ENCODE measurements at places on chromosomes 6 and 20.

DNA sequence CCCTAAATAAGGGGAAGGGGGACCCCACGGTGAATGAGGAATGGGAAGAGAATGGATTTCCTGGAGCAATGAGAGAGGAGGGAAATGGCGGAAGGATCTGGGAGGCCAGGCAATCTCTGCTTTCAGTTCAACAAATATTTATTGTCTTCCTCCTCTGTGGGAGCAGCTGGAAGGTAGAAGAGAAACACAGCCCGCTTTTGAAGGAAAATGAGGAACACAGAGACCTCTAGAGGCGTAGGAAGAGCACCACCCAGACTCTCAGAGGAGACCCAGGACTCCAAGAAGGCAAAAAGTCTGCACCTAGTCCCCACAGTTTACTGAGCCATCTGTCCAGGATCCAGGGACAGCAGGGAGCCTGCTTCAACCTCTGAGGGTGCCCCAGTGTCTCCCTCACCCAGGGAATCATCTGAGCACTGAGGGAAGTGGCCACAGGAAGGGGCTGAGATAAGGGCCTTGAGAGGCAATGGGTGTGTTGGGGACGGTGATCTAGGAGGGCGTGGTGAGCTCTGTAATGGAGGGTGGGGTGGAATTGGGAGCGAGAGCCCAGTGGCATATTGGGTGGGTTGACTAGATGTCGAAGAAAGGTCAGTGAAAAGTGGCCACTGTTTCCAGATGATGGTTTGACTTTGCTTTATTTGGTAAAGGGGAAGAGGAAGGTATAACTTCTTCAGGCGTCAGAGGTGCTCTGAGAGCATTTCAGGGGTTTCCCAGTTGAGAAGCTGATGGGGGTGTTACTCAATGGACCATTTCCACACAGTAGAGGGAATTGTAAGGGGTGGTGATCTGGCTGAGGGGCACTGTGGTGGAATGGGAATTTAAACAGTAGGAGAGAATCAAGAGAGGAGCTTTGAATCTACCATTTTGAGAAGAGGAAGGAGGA, 610 bp downstream of the PSORS1C1 start:
- no peak for DNase-seq

- DNase-seq = no peak
Observed at GRCh38 chr6:157150076-157150475, 173.2 kb downstream of the TMEM242 start.

GRCh38 chr6:10633216-10633615, 61.2 kb downstream of the C6orf52 start:
- DNase-seq = no peak

DNA sequence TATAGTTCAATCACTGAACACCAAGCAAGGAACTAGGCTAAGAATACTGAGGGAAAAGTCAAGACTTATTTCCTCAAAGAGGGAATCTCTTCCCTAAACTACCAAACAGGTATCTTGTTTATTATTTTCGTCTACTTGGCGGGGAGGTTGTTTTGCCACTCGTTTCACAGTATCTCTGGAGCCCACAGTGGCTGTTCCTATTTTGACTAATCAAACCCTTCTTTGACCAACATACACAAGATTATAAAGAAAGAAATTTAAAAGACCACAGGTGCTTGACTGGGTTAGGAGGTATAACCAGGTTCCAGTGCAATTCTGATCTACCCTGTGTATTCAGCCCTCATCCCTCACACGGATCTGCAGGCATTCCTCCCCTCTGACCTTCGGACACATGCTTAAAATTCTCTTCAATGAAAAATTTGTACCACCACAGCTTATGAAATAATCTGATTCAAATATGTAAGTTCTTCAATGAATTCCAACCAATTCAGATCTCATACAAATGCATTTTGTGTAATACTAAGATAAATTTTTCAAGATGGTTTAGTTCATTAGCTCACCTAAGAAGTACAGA, 5.9 kb downstream of the MAN1A1 start:
- no peak for DNase-seq

- no peak for DNase-seq
Observed at GRCh38 chr6:30743099-30744053, 889 bp upstream of the FLOT1 start.

GRCh38 chr6:166400181-166400580, 17.4 kb upstream of the MPC1 start:
- DNase-seq = no peak

- no peak for DNase-seq
Observed at GRCh38 chr20:40525351-40525750, 163.7 kb downstream of the MAFB start.

Data from activated T-cell treated with anti-CD3 and anti-CD28 coated beads for 48 hours (primary cell).